Effector memory CD4-positive, alpha-beta T cell (primary cell): ENCODE measurements at places on chromosomes 16 and 17.

GRCh38 chr16:65316808-65317207, 194.9 kb upstream of the CDH11 start:
- no peaks in the 10 kb centered on the region for H3K36me3 ChIP-seq
- H3K4me3 ChIP-seq = no peak overlapping the region
- H3K27me3 ChIP-seq = no peaks in the 10 kb centered on the region
- H3K4me1 ChIP-seq = no peaks in the 10 kb centered on the region

- H3K27me3 ChIP-seq = no peaks in the 10 kb centered on the region
- H3K4me1 ChIP-seq = peaks cover 3% of the 10 kb centered on the region
- peaks cover 5% of the 10 kb centered on the region for H3K36me3 ChIP-seq
These were observed 607 bp upstream of the NCOR1 start for GRCh38 chr17:16215965-16216316.

- H3K4me1 ChIP-seq = peaks cover 8% of the 10 kb centered on the region
- H3K27ac ChIP-seq = no peak overlapping the region
- peaks cover 25% of the 10 kb centered on the region for H3K27me3 ChIP-seq
- H3K36me3 ChIP-seq = no peaks in the 10 kb centered on the region
- H3K4me3 ChIP-seq = no peak overlapping the region
- no peak for DNase-seq
These were observed 509 bp upstream of the ATP2C2 start for GRCh38 chr16:84367750-84368307.

- H3K4me1 ChIP-seq = no peaks in the 10 kb centered on the region
- H3K27ac ChIP-seq = no peak overlapping the region
- no peak overlapping the region for H3K4me3 ChIP-seq
- H3K27me3 ChIP-seq = no peaks in the 10 kb centered on the region
These were observed 17.8 kb downstream of the OSBPL7 start for GRCh38 chr17:47803751-47804150.

DNA sequence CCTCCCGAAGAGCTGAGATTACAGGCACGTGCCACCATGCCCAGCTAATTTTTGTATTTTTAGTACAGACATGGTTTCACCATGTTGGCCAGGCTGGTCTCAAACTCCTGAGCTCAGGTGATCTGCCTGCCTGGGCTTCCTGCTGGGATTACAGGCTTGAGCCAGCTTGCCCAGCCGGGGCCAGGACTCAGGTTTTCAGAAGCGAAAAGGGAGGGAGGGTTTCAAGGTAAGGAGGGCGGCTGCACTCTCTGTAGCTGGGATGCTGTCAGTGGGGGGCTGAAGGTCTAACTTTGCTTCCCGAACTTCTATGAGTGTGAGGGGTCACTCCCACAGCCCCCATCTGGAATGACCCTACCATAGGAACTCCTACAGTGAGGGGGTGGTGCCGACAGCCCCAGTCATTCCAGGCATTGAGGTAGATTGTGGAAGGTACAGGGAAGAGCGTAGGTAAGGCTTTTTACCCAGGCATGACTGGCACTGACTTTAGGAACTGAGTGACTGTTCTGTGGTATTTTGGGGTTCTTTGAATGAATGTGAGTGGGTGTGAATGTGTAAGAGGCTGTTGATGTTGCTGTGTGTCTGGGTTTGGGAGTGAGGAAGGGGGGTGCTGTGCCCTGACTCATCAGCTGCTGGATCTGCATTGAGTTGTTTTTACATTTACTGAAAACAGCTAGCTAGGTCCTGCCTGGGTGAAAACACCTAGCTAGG, 3.8 kb upstream of the C1QL1 start:
- no peak overlapping the region for H3K4me3 ChIP-seq
- peaks cover 22% of the 10 kb centered on the region for H3K27me3 ChIP-seq
- no peaks in the 10 kb centered on the region for H3K36me3 ChIP-seq
- DNase-seq = no peak

- H3K36me3 ChIP-seq = peaks cover 54% of the 10 kb centered on the region
- H3K27ac ChIP-seq = no peak overlapping the region
- no peak overlapping the region for H3K4me3 ChIP-seq
- no peaks in the 10 kb centered on the region for H3K27me3 ChIP-seq
These were observed 83.0 kb downstream of the OR1D5 start for GRCh38 chr17:2980211-2980903.

GRCh38 chr17:19991252-19991885, 13.7 kb upstream of the AKAP10 start:
- H3K4me1 ChIP-seq = peaks cover 3% of the 10 kb centered on the region
- no peak for DNase-seq
- H3K27me3 ChIP-seq = peaks cover 2% of the 10 kb centered on the region
- H3K4me3 ChIP-seq = no peak overlapping the region
- H3K36me3 ChIP-seq = no peaks in the 10 kb centered on the region

GRCh38 chr17:2138318-2138717, 83.4 kb downstream of the HIC1 start:
- no peaks in the 10 kb centered on the region for H3K27me3 ChIP-seq
- no peak overlapping the region for H3K4me3 ChIP-seq
- peaks cover 2% of the 10 kb centered on the region for H3K4me1 ChIP-seq
- DNase-seq = no peak

GRCh38 chr17:63495491-63495890, 18.6 kb downstream of the ACE start:
- H3K27me3 ChIP-seq = no peaks in the 10 kb centered on the region
- H3K4me3 ChIP-seq = no peak overlapping the region
- no peaks in the 10 kb centered on the region for H3K4me1 ChIP-seq
- no peak overlapping the region for H3K27ac ChIP-seq
- no peaks in the 10 kb centered on the region for H3K36me3 ChIP-seq
- no peak for DNase-seq

DNA sequence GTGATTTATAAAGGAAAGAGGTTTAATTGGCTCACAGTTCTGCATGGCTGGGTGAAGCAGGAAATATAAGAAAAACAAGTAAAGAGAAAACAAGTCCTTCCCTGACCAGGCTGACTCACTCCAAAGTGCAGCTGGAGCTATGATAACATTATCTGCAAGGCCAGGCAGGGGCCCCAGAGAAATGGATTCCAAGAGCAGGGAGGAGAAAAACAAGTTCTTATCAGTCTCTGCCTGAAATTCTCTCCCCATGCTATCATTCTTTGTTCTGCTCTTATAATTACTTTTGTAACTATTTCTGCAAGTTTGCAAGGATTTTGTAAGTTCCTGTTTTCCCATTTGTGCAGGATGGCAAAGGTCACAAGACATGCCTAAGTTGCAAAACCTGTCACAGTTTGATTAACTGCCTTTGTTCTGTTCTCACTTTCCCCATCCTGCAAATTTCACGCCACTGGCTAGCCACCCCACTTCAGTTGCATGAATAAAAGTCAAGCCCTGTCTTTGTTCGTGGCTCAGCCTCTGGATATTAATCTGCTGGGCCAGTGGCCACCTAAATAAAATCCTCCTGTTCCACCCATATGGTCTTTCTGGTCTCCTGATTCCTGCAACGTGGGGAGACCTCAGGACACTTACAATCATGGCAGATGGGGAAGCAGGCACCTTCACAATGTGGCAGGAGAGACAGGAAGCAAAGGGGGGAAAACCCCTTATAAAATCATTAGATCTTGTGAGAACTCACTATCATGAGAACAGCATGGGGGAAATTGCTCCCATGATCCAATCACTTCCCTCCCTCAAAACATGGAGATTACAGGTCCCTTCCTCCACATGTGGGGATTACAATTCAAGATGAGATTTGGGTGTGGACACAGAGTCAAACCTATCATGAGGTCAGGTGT, 13.1 kb downstream of the ABCA9 start:
- no peak overlapping the region for H3K27ac ChIP-seq
- DNase-seq = no peak
- H3K4me1 ChIP-seq = no peaks in the 10 kb centered on the region
- no peaks in the 10 kb centered on the region for H3K36me3 ChIP-seq

GRCh38 chr17:1532836-1533602, 16.6 kb upstream of the INPP5K start:
- peak; percentile 17 for DNase-seq
- peaks cover 20% of the 10 kb centered on the region for H3K36me3 ChIP-seq
- no peaks in the 10 kb centered on the region for H3K27me3 ChIP-seq
- no peak overlapping the region for H3K27ac ChIP-seq

DNA sequence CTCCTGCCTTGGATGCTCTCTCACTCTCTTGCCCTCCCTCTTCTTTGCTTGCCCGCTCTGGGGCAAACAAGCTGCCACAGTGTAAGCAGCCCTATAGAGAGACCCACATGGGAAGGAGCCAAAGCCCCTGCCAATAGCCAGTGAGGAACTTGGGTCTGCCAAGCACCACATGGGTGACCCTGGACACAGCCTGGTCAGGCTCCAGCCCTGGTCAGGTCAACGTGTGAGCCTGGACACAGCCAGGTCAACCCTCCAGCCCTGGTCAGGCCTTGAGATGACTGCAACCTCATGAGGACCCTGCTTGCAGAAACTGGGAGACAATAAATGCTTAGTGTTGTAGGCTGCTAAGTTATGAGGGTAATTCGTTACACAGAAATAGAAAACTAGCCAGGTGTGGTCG, 14.3 kb upstream of the PHOSPHO1 start:
- no peak for DNase-seq
- H3K36me3 ChIP-seq = no peaks in the 10 kb centered on the region
- H3K4me3 ChIP-seq = no peak overlapping the region

- peaks cover 8% of the 10 kb centered on the region for H3K4me1 ChIP-seq
- H3K36me3 ChIP-seq = no peaks in the 10 kb centered on the region
These were observed 40.6 kb downstream of the SREBF1 start for GRCh38 chr17:17795946-17796786.

- H3K27me3 ChIP-seq = no peaks in the 10 kb centered on the region
- no peak overlapping the region for H3K27ac ChIP-seq
- DNase-seq = no peak
- H3K4me3 ChIP-seq = no peak overlapping the region
These were observed 249.7 kb upstream of the C16orf82 start for GRCh38 chr16:26816885-26817571.

DNA sequence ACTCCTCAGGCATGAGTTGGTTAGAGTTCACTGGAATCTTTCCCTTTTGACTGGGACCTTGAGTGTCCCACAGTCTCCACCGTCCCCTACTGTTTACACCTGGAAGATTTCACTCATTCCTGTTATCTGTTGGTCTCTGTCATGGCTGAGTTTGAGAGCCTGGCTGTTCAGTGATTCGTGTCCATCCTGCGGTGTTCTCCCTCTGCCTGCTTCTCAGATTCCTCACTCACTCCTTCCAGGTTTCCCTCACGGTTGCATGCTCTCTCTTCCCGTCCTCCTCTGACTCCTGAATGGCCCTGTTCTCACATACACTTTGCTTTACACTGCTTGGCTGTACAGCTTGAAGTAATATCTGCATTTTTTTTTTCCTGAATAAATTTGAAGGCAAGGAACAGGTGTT, 24.5 kb downstream of the OR1D5 start:
- no peak overlapping the region for H3K27ac ChIP-seq
- H3K4me1 ChIP-seq = no peaks in the 10 kb centered on the region
- peaks cover 5% of the 10 kb centered on the region for H3K27me3 ChIP-seq
- no peak overlapping the region for H3K4me3 ChIP-seq
- no peaks in the 10 kb centered on the region for H3K36me3 ChIP-seq

DNA sequence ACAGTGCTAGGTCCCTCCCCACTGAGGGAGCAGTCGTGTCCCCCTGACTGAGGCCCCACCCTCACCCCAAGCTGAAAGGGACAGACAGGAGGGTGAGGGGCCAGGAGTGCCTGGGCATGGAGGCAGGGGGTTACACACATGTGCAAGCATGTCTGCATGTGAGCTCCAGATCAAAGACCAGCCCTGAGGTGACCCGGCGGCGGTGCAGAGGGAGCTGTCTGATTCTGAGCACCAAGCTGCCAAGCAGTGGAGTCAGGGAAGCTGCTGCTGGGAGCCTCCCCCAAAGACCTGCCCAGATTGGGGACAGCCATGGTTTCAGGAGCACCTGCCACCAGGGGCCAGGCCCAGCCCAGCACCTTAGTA, 5.5 kb downstream of the DLX3 start:
- H3K4me3 ChIP-seq = no peak overlapping the region
- H3K27me3 ChIP-seq = peaks cover 30% of the 10 kb centered on the region
- no peaks in the 10 kb centered on the region for H3K36me3 ChIP-seq
- H3K4me1 ChIP-seq = peaks cover 13% of the 10 kb centered on the region
- no peak overlapping the region for H3K27ac ChIP-seq

GRCh38 chr16:3098459-3099394, at the start of gene ZSCAN10:
Gene ZSCAN10, minus strand, starts transcription at chr16:3099294. Its CDS starts 6,357 bp downstream, at chr16:3092937.
- no peak for DNase-seq
- no peaks in the 10 kb centered on the region for H3K27me3 ChIP-seq

- H3K4me3 ChIP-seq = no peak overlapping the region
- peaks cover 2% of the 10 kb centered on the region for H3K27me3 ChIP-seq
- H3K27ac ChIP-seq = no peak overlapping the region
- DNase-seq = no peak
- H3K4me1 ChIP-seq = no peaks in the 10 kb centered on the region
These were observed 13.1 kb downstream of the ASGR2 start for GRCh38 chr17:7101531-7101930.

GRCh38 chr17:13212860-13213259, 195.0 kb upstream of the ELAC2 start:
- no peaks in the 10 kb centered on the region for H3K36me3 ChIP-seq
- DNase-seq = no peak
- H3K4me1 ChIP-seq = no peaks in the 10 kb centered on the region

- DNase-seq = no peak
- peak overlapping the region; percentile 78 for H3K4me3 ChIP-seq
- H3K4me1 ChIP-seq = peaks cover 12% of the 10 kb centered on the region
- no peaks in the 10 kb centered on the region for H3K27me3 ChIP-seq
These were observed 791 bp downstream of the MCRIP2 start for GRCh38 chr16:642189-643049.

- no peak overlapping the region for H3K4me3 ChIP-seq
- H3K27ac ChIP-seq = no peak overlapping the region
- H3K36me3 ChIP-seq = no peaks in the 10 kb centered on the region
These were observed 15.4 kb downstream of the ACSM1 start for GRCh38 chr16:20681821-20682760.

DNA sequence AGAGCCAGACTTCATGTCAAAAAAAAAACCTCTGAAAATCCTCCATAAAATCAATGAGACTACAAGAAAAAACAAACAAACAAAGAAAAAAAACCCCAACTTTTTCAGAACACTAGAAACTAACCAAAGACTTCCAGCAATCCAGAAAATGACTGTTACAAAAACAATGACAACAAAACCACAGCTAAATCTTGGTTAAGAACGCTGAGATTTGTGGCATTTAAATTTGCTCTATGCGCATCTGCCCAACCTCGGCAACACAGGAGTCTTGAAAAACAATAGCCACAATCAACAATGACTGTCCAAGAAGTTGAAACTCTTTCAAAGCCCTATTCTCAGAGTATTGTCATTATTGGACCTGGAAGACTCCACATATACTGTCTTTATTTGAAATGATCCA, 402.4 kb downstream of the ZFHX3 start:
- DNase-seq = no peak
- H3K27ac ChIP-seq = no peak overlapping the region
- H3K4me3 ChIP-seq = no peak overlapping the region
- no peaks in the 10 kb centered on the region for H3K4me1 ChIP-seq

GRCh38 chr17:9195961-9196670, 174.8 kb downstream of the NTN1 start:
- H3K36me3 ChIP-seq = no peaks in the 10 kb centered on the region
- H3K4me3 ChIP-seq = no peak overlapping the region
- no peak overlapping the region for H3K27ac ChIP-seq
- DNase-seq = no peak
